ENCODE measurements at places on chromosomes 1 and 21.

- no peak for DNase-seq
Measured at GRCh38 chr1:218796773-218797172, 376.9 kb upstream of the LYPLAL1 start.

- DNase-seq, result no peak
Measured at GRCh38 chr21:28671549-28672195, 321.0 kb downstream of the LTN1 start.

DNA sequence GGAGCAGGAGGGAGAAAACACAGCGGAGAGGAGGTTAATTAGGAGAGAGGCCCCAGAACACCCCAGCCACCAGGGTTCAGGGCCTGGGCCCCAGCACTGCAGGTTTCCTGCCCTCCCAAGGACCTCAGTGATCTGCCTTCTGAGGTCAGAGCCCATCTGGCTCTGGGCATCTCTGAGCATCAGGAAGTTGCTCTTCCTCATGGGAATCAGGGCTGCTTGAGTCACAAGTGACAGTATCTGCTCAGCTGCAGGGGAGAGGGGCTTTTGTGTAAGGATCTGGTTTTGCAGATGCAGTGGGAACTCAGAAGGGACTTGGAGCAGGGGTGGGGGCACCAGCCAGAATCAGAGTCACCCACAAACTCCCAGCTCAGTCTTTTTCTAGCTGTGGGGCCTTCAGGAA is 472.1 kb downstream of the PTPRU start:
- DNase-seq, result no peak

- no peak for DNase-seq
Measured at GRCh38 chr1:19735440-19736127, 64.1 kb downstream of the TMCO4 start.

DNA sequence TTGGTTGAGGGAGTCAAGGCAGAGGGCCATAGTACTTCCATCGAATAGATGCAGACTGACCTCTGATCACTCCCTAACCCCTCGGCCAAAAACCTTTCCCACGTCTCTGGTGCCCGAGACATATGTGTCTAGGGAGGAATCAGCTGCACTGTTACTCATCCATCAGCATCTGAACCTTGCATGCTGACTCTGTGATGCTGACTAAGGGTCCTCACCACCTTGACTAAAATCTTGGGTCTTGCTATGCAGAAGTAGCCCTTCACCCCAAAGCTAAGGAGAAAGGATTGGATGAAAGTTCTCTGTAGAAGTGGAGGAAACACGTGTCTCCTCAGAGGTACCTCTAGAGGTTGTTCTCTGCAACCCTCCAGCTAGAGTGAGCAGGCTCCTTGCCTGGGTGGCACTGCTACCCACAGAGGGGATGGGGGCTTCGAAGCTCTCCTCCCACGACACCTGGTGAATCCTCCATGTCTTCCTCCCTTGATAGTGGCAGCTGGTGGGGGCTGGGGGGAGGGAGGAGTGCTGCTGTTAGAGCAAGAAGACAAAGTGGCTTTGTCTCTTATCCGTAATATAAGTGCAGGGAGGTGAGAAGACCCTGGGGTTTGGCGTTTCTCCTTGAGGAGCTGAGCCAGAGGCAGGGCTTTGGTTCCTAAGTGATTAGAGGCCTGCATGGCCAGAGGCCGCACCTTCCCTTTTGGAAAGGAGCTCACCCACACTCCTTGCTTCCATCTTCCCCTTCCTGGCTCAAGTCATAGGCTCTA is 45.1 kb downstream of the ATP2B4 start:
- no peak for DNase-seq

DNA sequence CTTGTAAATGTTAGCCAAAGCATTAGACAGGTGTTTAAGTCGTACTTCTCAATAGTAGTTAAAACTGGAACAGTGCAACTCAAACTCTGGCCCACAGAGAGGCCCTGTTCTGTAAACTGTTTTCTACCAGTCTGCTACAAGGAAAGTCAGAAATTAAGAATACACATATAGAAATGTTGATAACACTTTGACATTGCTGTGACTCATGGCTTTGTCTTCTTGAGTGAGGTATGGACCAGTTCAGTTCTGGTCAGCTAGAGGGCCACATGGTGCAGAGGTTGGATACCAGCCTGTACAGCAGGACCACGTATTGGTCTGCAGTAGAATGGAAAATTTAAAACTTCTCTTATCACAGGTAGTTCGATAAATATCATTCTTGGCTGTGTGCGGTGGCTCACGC is 22.3 kb downstream of the ZBTB8B start:
- no peak for DNase-seq

DNA sequence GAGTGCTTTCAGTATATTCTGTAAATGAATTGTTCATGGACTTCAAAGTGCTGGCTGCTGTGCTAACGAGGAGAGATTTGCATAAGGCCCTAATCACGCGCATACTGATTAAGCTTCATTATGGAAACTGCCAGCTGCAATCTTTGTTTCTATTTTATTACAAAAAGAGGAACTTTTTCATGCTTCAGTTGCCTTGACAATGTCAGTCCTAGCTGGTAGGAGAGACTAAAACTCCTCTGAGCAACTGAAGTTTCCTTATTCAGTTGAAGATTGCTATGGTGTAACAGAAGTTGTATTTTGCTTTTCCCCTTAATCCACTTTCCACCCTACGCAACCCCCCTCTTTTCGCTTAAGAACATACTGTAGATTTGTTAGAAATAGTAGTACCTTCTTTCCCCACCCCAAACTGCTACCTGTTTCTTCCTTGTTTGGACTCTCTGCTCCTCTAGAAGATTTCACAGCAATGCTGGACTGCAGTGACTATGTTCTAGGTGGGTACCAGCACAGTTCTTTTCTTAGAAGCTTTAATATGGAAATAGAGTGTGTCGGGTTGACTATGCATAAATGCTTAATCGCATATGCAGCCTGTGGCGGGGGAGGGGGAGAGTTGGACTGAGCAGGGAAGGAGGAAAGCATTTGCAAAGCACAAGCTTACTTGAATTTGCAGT is 108.3 kb downstream of the POU2F1 start:
- no peak for DNase-seq

DNA sequence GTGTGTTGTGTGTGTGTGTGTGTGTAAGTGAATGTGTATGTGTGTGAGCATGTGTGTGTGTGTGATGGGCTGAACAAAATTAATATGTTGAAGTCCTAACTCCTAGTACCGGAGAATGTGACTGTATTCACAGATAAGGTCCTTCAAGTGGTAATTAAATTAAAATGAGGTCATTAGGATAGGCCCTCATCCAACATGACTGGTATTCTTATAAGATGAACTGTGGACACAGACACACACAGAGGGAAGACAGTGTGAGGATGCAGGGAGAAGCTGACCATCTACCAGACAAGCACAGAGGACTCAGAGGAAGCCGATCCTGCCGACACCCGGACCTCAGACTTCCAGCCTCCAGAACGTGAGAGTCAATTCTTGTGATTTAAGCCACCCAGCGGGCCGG is 91.2 kb upstream of the PGBD5 start:
- DNase-seq, result no peak

GRCh38 chr1:197024460-197024859 is 42.6 kb downstream of the F13B start:
- no peak for DNase-seq

DNA sequence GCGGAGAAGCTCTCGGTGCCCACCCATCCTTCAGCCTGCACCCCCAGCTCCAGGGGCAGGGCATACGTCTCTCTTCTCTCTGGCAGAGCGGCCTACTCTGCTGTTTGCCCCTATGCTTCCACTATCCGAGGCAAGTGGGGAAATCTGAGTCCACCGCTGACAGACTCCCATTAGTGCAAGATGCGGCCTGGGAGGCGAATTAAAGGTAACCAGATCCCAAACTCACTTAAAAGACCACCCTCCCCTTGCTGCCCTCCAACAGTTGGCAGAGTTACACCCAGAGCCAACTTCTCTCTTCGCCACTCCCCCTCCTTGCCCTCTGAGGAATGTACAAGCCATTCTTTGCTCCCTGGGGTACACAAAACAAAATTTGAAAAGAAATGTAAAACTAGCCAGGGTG is 6.4 kb downstream of the FOXD3 start:
- no peak for DNase-seq

DNA sequence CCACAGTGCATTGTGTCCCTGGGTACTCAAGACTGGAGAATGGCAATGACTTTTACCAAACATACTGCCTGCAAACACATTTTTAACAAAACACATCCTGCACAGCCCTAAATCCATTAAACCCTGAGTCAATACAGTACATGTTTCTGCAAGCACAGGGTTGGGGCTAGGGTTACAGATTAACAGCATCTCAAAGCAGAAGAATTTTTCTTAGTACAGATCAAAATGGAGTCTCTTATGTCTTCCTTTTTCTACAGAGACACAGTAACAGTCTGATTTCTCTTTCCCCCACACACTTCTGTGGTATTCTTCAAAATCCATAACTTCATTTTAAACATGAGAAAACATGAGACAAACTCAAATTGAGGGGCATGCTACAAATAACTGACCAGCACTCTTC is 13.9 kb downstream of the BMP8A start:
- no peak for DNase-seq

GRCh38 chr21:44735821-44736220 is 24.4 kb upstream of the TSPEAR start:
- no peak for DNase-seq

DNA sequence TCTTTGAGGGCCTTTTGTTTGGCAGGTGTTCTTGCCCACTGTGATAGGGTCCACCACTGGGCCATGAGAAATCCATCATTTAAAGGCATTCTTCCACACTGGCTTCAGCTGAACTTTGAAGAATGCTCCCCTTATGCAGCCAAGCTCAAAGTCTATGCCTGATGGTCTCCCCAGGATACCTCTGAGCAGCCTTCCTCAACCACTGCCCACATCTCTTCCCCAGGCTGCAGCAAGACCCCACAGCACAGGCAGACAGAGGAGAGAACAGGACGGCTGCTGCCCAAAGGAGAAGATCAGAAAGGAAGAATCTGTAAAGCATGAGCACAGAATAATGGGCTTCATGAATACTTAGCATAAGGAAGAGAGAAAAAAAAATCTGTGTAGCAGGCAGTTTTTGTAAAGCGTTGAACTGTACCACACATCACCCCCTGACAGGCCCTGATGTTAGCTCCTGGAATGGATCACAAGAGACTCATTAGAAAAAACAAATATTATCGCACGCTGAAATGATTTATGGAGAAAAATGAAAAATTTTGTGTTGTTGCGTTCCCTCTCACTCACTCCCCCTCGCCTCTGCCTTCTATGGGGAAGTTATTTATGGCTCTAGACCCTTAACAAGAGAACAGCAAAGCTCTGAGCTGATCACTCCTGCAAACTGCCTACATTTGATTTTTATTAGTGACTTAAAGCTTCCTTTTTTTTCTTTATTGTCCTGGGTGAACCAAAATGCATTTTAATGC is 134.1 kb downstream of the TMEM53 start:
- DNase-seq, result no peak

- DNase-seq, result no peak
Measured at GRCh38 chr1:221712198-221712684, 29.6 kb downstream of the DUSP10 start.

DNA sequence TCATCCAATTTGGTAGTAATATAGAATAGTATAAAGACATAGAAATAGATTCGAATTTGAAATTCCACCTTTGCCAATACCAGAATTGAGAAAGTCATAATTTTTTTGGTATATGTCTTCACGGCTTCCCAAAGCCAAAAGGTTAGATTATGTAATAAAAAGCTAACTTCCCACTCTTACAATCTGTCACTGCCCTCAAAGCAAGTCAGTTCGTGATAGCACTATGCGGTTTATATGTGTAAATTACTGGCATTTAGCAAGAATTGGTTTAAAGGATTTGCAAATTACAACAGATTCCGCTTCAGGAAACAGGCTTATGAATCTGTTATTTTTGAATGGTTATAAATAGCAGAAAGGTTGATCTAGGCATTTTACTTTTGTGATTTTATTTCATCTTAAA is 679.4 kb upstream of the ADGRL2 start:
- DNase-seq, result no peak

- DNase-seq, result no peak
Measured at GRCh38 chr1:48109390-48110013, 112.3 kb upstream of the TRABD2B start.

- DNase-seq, result no peak
Measured at GRCh38 chr1:167776616-167777268, 55.0 kb downstream of the MPZL1 start.

Measured in stimulated activated CD4-positive, alpha-beta T cell treated with anti-CD3 and anti-CD28 coated beads, Interleukin-1b, Interleukin-23, amount 100 ng/mL, for 1 hour (primary cell).